DMS79 treated with DMSO at 0.1 percent for 48 hours (cell line): ENCODE measurements at places on chromosomes 13 and 19.

DNA sequence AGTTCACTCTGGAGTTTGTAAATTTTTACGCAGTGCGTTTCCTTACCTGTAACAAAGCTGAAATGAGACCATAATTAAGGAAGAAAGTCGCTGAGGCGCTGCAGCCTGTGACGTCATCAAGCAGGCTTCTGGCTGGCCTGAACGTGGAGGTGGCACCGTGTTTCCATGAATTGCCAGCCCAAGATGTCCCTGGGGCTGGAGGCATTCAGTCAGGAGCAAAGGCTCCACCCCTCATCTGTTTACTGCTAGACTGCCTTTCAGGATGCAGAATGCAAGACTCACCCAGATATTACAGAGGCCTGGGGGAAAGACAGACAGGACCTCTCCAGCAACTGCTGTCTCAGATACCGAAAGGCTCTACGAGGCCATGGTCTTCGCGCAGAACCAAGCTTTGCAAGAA is 424.6 kb downstream of the TSHZ3 start:
- no peak for DNase-seq

DNA sequence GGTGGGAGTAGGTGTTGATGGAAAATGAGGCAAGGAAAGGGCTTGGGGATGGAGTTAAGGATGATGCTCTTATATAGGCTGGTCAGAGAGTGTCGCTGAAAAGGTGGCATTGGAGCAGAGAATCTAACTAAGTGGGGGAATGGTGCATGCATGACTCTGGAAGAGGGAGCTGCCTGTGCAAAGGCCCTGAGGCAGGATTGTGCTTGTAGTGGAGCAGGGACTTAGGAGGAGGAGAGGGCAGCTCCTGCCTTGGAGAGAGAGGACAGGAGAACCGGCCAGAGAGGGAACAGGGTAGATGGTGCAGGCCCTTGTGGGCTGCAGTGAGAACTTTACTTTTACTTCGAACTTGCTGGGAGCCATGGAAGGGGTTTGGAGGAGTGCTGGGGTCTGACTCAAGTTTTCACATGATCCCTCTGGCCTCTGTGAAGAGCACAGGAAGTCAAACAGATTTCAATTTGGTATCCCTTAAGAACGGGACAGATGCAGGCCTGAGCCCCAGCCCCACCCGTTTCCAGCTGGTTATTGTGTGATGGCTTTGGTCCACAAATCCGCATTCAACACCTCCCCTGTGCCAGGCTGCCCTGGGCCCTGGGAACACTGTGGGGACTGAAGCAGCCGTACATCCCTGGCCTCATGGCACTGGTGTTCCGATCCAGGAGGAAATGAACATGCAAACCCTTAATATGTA is 7.0 kb downstream of the AP2A1 start:
- DNase-seq: no peak

GRCh38 chr13:23673867-23674605 is 103.8 kb downstream of the TNFRSF19 start:
- DNase-seq: no peak

DNA sequence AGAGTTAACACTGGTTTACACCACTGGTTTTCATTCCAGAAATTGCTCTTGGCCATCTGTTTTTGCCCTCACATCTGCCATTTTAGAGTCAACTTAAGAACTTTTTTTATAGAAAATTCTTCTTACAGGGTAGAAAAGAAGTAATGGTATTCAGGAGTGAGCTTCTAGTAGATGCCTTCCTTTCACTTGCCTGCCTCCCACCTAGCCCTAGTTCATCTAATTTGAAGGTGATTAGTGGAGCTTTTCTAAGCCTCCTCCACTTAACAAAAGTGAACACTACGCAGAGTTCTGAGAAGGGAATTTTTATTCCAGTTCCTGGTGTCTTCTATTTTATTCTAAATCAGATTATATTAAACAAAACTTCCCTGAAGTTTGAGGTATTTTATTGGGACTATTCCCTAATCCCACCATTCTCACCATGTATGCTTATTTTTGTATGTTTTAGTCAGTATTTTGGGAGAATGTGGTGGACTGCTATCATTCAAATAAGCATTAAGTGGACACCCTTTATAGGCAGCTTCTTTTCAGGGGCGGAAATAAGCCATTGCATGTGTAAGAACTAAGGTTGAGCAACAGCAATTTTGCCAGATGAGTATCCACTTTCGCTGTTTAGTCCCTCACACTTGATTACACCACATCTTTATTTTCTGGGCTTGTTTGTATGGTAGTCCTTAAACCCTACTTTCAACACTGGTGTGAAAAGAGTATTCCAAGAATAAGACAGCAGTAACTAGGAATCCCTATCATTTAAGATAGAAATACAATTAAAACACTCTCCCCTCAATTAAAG is 156.9 kb downstream of the ENOX1 start:
- no peak for DNase-seq

DNA sequence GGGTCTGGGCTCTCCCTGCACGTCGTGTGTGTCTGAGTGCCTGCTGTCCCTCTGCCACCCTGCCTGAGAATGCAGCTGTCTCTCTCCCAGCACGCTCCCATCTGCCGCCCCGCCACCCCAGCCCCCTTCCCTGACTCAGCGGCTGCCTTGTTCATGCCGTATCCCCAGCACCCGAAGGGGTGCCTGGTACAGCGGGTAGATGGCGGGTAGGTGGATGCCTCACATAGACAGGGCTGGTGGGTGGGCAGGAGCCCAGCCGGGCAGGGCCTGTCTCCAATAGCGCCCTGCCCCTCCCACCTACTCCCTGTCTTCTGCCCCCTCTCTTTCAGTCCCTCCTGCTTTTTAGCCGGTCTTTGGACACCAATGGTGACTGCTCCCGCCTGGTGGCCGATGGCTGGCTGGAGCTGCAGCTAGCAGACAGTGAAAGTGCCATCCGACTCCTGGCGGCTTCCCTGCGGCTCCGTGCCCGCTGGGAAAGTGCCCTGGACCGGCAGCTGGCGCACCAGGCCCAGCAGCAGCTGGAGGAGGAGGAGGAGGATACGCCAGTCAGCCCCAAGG is 30.3 kb downstream of the DHX34 start:
- no peak for DNase-seq

DNA sequence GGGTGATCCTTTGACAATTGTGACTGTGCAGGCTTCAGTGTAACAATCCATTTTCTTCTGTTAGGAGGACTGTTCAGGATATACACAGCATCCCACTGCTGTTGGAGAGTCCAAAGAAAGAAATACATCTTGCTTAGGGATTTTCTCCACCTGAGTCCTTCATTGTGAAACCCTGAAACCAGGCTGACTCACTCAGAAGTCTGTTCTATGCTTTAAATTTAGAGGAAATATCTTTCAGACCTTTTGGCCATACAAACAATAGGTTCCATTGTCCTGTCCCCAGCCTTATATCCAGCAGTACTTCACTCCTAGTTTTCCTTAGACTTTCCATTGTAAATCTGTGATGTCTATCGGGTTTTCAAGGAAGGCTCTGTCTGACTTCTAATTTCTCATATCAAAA is 379.1 kb downstream of the SUCLA2 start:
- no peak for DNase-seq

DNA sequence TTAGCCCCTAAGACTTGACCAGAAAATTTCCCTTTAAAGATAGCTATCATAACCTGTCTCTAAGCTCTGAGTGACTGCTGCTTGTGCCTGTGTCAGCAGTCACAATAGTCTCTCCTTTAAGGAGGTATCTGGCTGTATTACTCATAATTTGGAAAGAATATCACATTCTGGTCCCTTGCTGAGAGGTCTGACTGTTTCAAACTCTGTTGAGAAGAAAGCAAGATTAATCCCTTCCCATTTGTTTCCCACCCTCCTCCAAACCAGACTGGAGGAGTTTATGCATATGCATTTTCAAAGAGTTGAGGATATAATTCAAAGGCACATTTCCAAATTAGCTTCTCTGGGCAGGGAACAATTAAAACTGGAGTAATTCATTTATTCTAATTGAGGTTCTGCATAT is 2.3 kb downstream of the HTR2A start:
- no peak for DNase-seq

GRCh38 chr19:56136362-56136761 is 4.7 kb upstream of the ZNF444 start:
- DNase-seq: no peak

GRCh38 chr13:111944171-111944583 is 122.8 kb upstream of the SOX1 start:
- DNase-seq: no peak

- DNase-seq: no peak
Measured at GRCh38 chr13:29994911-29995595, 144.6 kb upstream of the UBL3 start.

DNA sequence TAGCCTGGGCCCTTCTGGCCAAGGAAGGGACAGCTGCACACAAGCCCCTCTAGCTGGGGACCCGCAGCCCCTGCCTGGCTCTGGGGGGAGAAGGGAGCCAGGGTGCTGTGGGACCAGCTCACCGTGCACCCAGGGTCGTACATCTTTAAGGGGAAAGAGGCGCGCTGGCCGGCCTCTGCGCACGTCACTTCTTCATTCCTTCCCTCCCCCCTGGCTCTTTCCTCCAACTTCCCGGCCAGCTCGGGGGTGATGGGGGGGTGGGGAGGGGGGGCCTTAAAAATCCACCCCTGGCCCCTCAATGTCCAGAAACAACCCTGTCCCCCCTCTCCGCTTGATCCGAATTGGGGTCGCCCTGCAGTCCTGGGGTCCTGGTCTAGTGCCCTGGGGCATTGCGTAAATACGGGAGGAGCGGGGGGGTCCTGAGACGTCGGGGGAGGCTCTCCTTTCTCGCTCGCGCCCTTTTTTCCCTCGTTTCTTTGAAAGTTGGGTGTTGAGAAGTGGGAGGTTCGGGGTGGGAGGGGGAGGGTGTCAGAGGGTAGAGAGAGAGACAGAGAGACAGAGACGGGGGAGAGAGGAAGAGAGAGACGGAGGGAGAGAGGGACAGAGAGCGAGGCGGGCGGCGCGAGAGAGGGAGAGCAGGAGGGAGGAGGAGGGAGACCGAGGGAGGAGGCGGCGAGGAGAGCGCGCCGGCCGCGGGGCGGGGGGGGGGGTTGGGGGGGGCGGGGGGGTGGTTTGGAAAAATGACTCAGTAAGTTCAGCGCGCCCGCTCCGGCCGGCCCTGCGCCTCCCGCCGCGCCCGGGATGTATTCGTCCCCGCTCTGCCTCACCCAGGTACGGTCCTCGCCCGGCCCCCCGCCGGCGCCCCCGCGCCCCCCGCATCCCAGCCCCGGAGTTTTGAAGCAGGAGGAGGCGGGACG is at the start of gene NFIC:
TSS of gene NFIC (plus strand) at position 748 of the 917 bp plus-strand sequence. CDS start at position 802, 54 bp downstream.
- DNase-seq: peak; percentile 57

DNA sequence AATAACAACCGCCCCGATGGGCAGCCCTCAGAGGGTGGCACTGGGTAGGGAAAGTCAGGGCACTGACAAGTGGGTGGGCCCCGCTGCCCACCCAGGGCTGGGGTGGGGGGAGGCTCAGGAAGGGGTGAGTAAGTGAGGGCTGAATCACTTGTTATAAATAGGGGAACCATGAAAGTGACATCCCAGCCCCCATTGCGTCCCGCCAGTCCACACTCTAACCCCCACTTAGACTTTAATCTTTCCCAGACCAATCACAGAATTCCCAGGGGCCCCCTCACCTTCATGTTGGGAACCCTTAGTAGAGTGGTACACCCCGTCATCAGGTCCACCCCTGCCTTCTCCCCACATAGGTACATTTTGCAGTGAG is 37.0 kb upstream of the NANOS3 start:
- no peak for DNase-seq

GRCh38 chr13:79557666-79558065 is 76.7 kb downstream of the NDFIP2 start:
- no peak for DNase-seq

DNA sequence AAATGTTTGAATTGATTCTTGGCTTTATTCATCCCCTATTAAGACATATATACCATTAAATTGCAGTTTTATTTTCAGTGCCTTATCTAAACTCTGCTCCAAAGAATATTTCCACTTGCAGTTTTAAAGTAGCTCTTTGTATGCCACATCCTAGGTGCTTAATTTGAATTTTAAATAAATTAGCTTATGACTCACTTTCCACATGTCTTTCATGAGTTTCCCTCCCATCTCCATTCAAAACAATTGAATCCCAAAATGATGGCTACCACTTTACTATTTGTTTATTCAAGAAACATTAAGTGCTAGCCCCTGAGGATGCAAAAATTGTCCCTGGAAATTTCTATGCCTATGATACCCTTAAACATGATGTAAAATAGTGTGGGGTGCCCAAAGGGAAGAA is 19.5 kb downstream of the PCDH20 start:
- no peak for DNase-seq

DNA sequence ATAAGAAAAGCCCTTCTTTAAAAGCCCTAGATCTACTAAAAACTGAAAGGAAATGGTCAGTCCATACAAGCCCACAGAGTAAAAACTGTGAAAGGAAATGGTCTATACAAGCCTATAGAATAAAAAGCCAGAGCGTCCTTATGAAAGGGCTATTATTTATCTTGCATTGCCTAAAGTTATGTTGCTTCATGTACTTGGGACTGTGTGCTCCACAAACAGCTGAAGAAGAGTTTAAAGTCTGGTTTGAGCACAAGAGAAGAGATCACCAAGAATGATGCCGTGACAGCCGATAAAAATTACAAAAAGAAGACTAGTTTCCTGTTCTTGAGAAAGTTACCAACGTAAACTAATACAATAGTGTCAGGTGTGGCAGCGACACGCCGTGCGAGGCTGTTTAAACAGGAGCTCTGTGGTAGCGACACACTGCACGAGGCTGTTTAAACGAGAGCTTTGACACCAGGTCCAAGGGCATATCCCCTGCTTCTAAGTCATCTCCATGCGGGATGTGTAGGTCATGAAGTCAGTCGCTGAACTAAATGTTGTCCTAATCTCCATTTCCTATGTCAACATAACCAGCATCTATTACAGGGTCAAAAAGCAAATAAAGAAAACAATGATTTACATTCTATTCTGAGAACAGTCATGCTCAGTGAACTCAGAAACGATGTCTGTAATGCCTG is 24.9 kb downstream of the PCID2 start:
- DNase-seq: no peak

GRCh38 chr19:47509973-47510372 is 4.9 kb downstream of the NAPA start:
- DNase-seq: no peak

DNA sequence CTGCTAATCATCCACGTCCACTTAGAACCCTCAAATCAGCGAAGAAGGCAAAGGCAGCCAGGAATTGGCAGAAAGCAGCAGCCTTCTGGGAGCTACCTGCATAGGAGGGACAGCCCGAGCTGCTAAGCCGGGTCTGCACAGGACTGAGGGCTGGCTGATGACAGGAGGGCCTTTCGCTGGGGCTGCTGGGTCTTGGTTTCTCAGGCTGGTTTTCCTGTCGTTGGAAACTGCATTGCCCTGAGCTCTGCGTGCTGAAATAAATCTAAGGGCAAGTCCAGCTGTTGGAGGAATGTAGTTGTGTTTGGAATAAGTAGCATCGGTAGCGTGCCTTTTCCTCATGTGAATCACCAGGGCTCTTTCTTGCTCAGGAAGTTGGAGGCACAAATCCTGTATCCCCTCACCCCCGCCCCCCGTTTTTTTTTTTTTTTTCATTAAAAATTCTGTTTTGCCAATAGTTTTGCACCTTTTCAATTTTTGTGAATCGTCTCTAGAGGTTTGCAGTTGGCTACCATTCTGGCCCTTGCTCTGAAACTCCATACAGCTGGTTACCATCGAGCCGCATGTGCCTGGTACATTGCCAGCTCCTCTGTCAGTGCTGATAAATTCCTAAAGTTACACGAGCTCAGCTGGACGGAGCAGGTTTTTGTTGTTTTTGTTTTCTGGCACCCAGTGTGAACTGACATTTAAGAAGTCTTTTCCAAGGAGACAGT is 193.9 kb upstream of the RNF113B start:
- peak; percentile 92 for DNase-seq

GRCh38 chr19:44840811-44841210 is 5.3 kb upstream of the NECTIN2 start:
- peak; percentile 2 for DNase-seq
